ENCODE measurements at places on chromosomes 3 and 15.

DNA sequence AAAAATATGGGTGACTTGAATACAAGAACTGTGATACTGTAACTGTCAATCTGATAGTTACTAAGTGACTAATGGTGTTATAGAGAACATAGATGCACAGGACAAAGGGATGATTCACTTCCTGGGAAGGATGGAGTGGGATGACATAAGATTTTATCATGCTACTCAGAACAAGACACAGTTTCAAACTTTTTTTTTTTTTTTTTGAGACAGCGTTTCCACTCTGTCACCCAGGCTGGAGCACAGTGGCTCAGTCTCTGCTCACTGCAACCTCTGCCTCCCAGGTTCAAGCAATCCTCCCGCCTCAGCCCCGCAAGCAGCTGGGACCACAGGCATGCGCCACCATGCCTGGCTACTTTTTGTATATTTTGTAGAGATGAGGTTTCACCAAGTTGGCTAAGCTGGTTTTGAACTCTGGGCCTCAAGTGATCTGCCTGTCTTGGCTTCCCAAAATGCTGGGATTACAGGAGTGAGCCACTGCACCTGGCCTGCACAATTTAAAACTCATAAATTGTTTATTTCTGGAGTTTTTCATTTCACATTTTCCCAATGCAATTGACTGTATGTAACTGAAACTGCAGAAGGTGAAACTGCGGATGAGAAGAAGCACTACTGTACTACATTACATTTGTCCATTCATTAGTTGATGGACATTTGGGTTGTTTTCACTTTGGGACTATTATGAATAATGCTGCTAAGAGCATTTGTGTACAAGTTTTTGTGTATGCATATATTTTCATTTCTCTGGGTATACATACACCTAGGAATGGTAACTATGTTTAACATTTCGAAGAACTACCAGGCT, 40.6 kb downstream of the ADIPOQ start:
- peak; percentile 84 for DNase-seq

GRCh38 chr15:97791824-97792792, 168.4 kb upstream of the ARRDC4 start:
- DNase-seq: no peak

DNA sequence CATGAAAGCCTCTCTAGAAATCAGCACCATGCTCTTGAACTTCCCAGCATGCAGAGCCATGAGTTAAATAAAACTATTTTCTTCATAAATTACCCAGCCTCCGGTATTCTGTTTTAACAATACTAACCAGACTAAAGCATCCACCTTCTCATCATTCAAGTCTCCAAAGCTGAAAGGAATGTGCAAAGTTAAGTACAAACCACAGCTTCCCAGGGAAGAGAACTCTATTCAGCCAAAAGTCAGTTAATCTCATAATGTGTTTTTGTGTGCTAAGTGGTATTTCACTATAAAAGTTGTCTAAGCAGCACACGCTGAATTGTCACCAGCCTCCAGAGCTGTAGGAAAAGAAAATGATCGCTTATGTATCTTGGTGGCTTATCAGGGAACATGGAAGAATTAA, 135.5 kb upstream of the KCNH8 start:
- no peak for DNase-seq

GRCh38 chr15:28952666-28953491, 67.1 kb downstream of the APBA2 start:
- DNase-seq: no peak

DNA sequence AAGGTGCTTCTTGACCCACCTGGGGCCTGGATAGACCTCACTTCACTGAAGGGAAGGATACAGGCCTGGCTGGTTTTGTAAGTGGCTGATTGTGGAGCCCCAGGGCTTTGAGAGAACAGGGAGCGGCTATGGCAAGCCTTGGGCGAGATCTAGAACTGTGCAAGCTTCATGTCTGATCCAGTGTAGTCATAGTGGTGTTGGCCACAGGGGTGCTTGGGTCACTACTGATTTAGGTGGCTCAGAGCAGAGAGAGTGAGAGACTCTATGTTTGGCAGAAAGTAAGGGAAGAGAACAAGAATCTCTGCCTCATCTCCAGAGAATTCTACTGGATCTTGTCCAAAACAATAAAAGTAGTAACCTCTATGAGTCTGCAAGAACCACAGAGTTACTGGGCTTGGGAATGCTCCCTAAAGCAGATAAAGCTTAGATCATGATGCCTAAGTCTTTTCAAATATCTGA, 394.2 kb upstream of the EPHA3 start:
- peak; percentile 95 for DNase-seq

DNA sequence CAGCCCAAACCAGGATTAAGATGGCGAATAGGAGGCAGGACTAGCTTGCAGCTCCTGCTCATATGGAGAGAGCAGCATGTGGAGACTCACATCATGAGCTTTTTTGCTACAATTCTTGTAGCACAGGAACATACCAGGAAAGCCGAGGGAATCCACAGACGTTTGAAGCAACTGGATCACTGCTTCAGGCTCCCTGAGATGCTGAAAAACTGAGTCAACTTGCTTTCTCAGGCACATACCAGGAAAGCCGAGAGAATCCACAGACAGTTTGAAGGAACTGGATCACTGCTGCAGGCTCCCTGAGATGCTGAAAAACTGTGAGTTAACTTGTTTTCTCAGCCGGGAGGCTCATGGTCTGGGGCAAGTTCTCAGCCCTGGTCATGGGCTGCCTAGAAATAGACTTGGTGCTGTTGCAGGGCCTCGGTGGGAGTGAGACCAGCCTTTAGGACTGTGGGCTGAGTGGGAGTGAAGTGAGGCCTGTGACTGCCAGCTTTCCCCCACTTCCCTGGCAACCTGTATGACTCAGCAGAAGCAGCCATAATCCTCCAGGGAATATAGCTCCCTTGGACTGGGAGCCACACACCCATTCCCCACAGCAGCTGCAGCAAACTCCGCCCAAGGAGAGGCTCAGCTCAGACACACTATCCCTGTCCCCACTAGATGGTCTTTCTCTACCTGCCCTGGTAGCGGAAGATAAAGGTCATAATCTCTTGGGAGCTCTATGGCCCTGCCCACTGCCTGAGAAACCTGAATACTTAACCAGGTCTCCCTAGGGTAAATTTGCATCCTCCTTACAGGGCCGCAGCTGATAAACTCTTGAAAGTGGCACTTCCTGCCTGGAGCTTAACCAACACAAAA, 51.9 kb upstream of the PFN2 start:
- DNase-seq: peak; percentile 46

- DNase-seq: no peak
Measured at GRCh38 chr3:56689303-56689702, 6.2 kb upstream of the TASOR start.

GRCh38 chr15:31206386-31207181, 105.1 kb upstream of the TRPM1 start:
- no peak for DNase-seq

- no peak for DNase-seq
Measured at GRCh38 chr3:46974421-46975171, 1.9 kb downstream of the CCDC12 start.

GRCh38 chr3:137121704-137122314, 164.0 kb downstream of the IL20RB start:
- peak; percentile 14 for DNase-seq

GRCh38 chr3:32403663-32404062, 12.0 kb downstream of the CMTM7 start:
- no peak for DNase-seq

DNA sequence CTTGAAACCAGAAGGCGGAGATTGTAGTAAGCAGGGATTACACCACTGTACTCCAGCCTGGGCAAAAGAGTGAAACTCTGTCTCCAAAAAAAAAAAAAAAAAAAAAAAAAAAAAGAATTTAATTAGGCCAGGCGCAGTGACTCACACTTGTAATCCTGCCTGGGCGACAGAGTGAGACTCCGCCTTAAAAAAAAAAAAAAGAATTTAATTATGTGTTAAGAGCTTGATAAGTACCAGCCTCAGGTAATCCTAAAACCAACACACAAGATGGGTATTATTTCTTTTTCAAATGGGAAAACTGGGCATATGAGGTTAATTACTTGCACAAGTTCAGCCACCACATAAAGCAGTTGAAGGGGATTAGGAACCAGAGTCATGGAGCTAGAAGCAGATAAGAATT, 49.0 kb downstream of the PBRM1 start:
- no peak for DNase-seq

DNA sequence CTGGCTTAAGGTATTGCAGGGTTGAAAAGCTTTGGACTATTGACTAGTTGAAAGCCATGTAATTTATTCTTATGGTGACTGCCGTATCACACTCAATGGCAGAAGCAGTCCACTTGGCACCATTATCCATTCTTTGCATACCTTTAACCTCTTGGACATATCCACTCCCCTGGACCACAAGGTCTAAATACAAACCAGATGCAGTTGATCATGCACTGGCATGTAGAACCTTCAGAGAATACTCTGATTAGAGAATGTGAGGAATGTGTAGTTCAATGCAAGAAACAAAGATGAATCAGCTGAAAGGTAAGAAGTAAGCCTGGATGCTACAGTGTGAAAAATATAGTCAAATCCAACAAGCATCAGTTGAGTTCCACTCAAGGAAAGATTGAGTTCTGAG, 93.1 kb downstream of the FRMD5 start:
- peak; percentile 96 for DNase-seq

GRCh38 chr3:11699083-11699427, 55.3 kb upstream of the VGLL4 start:
- peak; percentile 88 for DNase-seq

GRCh38 chr3:16242177-16242576, 22.6 kb downstream of the DPH3 start:
- DNase-seq: no peak

GRCh38 chr15:76078285-76078877, 18.6 kb downstream of the TMEM266 start:
- no peak for DNase-seq

DNA sequence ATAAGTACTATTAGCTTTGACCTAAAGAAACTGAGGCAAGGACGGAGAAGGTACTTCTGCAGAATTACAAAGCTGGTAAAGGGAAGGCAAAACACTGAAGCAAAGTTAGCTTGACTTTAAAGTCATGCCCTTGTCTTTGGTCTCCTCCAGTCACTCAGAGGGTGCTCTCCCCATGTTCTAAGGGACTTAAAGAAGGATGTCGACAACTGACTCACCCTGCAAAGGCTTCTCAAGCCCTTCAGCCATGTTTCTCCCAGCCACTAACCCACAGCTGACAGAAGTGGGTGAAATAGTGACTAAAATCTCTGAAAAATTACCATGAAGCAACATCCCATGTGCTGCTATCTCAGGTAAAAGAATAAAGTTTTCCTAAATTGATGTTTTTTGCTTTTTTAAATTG, 46.4 kb downstream of the SUCLG2 start:
- DNase-seq: no peak

GRCh38 chr3:118966700-118967099, 67.9 kb downstream of the IGSF11 start:
- DNase-seq: no peak

DNA sequence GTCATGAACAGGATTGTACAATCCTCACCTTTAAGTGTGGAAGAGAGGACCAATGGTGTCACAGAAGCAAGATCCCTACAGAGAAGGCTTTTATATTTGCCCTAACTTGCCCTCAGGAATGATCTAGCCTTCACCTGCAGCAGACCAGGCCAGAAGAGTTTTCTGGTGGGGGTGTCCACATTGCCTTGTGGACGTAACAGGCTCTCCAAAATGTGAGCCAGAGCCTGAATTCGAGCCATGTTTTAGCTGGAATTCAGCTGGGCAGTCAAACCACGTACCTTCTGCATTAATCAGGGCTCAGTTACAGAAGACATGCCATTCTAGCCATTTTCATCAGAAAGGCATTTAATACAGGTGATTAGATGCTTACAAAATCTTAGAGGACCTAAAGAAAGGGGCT, 23.6 kb upstream of the RAB7A start:
- DNase-seq: no peak

DNA sequence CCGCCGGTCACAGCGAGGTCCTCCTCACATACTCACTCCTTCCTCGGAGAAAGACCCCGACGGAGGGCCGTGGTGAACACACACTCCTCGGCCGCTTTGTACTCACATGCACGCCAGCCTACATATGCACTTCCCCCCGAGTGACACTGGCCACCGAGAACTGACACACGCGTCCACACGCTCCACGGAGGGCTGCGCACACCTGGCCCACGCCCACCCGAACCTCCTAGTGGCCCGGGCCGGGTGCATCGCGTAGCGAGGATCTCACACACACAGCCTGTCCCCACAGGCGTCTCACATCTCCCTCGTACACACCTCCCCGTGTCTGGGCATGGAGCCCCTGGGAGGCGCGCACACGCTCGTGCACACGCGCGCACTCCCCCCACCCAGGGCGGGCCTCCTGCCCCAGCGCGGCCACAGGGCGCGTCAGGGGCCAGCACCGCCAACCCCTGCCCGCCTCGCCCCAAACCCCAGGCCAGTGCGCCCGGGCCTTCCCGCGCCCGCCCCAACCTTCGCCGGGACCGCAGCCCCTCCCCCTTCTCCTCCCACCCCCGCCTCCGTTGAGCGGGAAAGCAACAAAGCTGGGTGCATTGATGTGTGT, 411 bp upstream of the C3orf70 start:
- DNase-seq: no peak

- DNase-seq: no peak
Measured at GRCh38 chr3:150328654-150329040, 79.5 kb upstream of the TSC22D2 start.

DNA sequence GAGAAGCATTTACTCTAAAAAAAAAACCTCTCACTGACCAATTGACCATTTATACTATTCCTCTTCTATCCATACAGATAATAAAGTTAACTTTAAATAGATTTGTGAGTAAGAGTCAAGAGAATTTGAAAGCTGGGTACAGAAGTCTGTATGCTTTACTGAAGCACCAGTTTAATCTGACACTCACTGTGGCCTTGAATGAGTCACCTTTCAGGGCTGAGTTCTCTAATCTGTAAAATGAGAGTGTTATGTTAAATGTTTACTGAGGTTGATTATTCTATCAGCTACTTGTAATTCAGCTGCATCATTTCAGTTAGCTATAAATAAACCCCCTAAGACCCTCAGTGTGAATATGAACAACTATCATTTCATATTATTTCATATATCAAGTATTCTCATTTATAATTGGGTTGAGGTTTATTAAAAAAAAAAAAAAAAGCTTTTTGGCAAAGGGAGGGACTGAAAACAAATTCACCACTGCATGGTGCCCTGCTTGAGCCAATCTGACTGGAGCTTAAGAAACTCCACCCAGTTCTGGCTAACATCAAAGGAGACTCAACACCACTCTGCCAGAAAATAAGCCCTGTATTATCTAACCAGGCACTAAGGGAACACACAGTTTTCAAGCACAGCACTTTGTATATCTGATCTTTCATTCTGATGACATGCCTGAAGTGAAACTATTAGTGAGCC, 2.8 kb downstream of the MAP4 start:
- peak; percentile 69 for DNase-seq

DNA sequence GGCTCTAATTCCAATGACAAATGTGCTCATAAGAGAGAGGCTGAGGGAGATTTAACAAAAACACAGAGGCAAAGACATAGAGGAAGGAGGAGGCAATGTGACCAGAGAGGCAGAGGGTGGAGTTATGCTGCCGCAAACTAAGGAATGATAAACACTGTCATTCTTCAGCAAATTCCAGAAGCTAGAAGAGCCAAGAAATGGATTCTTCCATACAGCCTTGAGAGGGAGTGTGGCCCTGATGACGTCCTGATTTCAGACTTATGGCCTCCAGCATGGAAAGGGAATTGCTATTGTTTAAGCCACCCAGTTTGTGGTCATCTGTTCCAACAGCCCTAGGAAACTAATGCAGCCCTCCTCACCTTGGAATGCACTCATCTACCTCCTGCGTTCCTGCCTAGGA, 30.5 kb downstream of the CD47 start:
- DNase-seq: no peak

GRCh38 chr15:86322629-86323028, 243.0 kb downstream of the AGBL1 start:
- no peak for DNase-seq

GRCh38 chr15:101521591-101521990, 32.1 kb upstream of the PCSK6 start:
- no peak for DNase-seq

GRCh38 chr3:89101251-89101650, 6.2 kb upstream of the EPHA3 start:
- no peak for DNase-seq
